NCI-H345 (cell line): ENCODE measurements at places on chromosomes 16 and 17.

DNA sequence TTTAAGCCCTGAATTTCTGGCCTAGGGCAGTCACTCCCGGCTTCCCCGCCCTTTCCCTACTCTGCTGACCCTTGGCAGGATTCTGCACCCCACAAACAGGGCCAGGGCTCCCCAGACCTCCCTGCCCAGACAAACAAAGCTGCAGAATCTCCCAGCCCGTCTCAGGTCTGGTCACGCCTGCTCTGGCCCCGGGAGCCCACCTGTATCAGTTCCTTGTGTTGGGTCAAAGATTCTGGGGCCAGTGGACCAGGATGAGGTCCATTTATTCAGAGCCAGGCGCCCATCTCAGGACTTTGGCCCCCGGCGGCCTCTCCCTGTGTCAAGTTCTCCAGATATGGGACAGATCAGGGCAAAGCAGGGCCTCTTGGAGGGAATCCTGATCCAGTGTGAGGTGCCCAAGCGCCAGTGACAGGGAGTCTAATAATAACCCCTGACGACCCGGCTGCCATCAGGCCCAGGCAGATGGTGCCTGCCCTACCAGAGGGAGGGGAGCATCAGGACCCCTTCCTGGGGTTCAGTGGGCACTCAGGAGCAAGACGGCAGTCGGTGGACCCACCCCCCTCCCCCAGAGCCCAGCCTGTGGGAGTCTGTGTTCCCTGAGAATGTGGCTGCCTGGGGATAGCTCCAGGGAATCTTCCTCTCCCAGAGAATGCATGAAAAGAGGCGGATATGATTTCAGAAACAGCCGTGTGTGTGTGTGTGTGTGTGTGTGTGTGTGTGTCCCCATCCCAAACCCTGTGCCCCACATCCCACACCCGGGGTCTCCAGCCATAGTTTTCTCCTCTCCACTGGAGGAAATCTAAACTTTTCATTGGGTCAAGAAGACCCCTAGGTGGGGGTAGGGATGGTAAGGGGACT lies 1.3 kb downstream of the TTYH2 start:
- DNase-seq, result no peak

- no peak for DNase-seq
Observed at GRCh38 chr16:57704011-57704904, 9.7 kb downstream of the DRC7 start.

- DNase-seq, result no peak
Observed at GRCh38 chr16:17548825-17549224, 78.1 kb upstream of the XYLT1 start.

GRCh38 chr17:57868007-57868909 lies 18.4 kb upstream of the MRPS23 start:
- DNase-seq, result no peak

DNA sequence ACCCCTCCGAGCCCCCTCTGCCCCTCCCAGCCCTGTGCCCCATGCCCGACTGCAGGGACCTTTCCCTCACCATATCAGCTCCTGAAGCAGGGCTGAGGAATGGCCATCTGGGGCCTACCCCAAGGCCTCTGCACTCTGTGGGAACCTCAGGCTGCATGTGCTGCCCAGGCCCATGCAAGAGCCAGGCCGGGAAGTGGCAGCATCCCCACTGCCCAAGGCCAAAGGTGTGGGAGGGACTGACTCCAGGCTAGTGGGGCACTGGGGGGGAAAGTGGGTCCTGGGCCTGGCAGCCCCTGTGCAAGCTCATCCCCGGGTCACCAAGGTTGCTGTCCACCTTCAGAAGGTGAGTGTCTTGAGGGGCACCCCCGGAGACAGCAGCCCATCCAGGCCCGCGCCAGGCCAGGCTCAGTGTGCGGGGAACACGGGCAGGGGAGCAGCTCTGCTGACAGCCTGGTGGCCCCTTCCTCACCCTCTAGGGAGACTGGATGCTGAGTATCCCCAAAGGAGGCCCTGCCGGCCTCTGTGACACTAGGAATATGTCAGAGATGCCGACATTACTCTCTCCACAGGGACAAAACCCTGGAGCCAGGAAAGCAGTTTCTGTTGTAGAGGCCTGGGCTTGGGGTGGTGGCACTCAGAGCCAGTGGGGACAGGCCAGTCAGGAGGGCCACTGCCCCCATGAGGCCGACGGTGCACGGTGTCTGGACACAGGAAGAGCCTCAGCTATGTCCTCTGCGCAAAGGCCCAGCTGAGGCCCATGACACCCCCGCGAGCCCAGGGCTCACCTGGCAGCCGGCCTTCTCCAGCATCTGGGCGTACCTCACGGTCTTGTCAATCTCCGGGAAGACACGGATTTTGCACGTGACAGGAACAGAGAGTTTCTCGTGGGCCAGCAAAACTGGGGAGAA lies 3.3 kb downstream of the DUS1L start:
- no peak for DNase-seq

DNA sequence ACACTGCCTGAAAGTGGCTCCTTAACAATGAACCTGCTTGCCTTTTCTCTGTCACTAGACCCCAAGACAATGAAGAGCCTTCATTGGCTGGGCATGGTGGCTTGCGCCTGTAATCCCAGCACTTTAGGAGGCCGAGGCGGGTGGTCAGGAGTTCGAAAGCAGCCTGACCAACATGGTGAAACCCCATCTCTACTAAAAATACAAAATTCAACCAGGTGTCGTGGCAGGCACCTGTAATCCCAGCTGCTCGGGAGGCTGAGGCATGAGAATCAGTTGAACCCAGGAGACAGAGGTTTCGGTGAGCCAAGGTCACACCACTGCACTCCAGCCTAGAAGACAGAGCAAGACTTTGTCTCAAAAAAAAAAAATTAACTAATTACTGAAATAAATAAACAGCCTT lies 45.3 kb upstream of the SEC14L1 start:
- DNase-seq, result no peak

GRCh38 chr16:62036101-62036801 lies at the start of gene CDH8:
Gene CDH8, minus strand, starts transcription at chr16:62036438. Its CDS starts 15,035 bp downstream, at chr16:62021403.
- no peak for DNase-seq

DNA sequence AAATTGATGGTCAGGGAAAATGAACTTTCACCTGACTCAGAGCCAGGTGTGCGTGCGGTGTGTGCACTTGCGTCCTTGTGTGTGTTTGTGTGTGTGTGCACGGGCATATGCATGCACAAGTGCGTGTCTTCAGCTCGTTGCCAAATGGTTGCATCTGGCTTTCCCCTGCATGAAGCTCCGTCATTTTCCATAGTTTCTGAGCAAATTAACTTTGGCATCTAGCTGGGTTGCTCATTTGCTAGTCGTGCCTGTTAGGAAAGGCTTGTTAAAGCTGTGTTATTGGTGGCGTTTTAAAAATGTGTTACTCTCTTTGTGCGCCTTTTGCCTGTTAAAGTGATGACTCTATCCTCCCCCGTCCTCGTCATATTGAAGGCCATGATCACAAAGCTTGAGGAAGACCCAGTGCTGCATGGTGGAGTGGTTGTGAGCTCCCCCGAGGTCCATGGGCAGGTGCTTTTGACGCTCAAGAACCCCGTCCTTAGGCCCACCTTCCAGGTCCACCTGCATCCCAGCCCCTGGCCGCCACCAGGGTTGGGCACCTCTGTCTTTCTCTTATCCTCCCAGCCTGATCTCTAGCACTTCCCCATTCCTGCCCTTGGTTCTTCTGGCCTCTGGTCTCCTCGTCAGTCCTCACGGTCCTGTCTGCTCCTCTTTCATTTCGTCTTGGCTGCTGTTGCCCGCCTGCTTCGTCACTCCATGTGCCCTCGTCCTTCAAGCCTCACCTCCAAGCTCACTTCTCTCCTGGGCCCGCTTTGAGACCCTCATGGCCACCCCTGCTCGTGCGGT lies 355.8 kb downstream of the SNX29 start:
- no peak for DNase-seq

DNA sequence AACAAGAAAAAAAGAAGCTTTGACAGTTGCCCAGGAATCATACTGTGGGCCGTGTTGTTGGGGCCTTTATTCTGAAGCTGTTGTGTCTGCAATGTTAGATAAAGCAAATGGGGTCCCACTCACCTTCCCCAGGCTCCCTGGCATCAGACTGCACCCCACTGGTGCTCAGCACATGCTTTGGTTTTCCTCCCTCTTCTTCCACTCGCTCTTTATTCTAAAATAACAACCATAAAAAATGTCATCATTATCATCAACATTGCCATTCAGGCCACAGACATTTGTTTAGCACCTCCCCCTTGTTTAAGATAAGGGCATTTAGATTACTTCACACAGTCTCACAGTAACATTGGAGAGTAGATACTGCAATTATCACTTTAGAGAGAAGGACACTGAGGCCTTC lies 8.2 kb downstream of the MYLK3 start:
- DNase-seq, result no peak

GRCh38 chr16:31196324-31197088 lies 6.1 kb downstream of the PYCARD start:
- DNase-seq, result no peak

GRCh38 chr17:40854175-40854814 lies 12.7 kb downstream of the KRT12 start:
- no peak for DNase-seq

- DNase-seq, result no peak
Observed at GRCh38 chr17:49495842-49496182, 719 bp downstream of the NGFR start.

GRCh38 chr16:30179931-30180330 lies 3.5 kb upstream of the CORO1A start:
- no peak for DNase-seq

GRCh38 chr16:56348168-56349085 lies 76.9 kb downstream of the AMFR start:
- no peak for DNase-seq

GRCh38 chr17:9226794-9227135 lies 205.5 kb downstream of the NTN1 start:
- DNase-seq, result no peak

DNA sequence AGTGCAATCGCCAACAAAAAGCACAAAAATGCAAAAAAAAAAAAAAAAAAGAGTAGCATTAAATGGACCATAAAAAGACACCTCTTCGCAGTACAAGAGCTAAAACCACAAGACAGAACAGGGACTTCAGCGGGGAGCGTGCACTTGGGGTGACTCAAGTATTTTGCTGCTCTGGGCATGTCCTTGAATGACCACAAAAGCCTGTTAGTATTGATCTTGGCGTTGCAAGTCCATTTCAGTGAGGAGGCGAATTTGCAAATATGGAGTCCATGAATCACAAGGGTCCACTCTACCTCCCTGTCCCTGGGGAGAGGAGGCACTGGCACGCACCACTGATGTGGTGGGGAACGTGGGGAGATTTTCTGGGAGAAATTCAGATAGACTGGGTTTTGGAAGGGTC lies 78.9 kb downstream of the CNGB1 start:
- no peak for DNase-seq

- DNase-seq, result no peak
Observed at GRCh38 chr17:34220752-34221395, 34.2 kb upstream of the CCL2 start.

DNA sequence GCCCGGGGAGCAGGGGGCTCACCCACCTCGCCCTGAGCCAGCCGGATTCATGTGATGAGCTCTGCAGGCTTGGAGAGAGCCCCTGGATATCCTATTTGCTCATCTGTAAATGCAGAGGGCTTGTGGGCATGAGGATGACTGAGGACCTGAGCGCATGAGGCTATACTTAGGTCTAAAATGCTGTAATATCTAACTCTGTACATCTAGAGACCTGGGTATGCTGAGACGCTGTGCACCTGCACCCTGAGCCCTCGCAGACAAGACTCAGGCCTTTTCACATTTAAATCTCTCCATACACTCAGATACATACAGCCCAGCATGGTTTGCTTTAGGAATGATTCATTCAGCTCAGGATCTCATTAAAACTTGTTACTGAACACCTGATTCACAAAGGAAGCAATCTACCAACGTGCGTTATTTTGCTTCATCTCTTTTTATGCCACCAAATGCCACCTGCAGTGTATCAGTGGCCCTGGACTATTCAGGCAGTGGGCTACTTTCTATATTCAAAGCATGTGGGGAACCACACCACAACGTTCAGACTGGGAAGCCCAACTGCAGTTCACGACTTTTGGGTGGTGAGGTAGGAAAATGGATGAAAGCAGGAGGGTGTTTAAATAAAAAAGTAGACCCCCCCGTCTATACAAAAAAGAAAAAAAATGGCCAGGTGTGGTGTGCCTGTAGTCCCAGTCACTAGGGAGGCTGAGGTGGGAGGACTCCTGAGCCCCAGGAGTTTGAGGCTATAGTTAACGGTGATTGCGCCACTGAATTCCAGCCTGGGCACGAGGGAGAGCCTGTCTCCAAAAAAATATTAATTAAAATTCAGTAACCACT lies 12.0 kb downstream of the USP7 start:
- DNase-seq, result no peak

GRCh38 chr17:17818088-17818526 lies 18.7 kb downstream of the SREBF1 start:
- no peak for DNase-seq

DNA sequence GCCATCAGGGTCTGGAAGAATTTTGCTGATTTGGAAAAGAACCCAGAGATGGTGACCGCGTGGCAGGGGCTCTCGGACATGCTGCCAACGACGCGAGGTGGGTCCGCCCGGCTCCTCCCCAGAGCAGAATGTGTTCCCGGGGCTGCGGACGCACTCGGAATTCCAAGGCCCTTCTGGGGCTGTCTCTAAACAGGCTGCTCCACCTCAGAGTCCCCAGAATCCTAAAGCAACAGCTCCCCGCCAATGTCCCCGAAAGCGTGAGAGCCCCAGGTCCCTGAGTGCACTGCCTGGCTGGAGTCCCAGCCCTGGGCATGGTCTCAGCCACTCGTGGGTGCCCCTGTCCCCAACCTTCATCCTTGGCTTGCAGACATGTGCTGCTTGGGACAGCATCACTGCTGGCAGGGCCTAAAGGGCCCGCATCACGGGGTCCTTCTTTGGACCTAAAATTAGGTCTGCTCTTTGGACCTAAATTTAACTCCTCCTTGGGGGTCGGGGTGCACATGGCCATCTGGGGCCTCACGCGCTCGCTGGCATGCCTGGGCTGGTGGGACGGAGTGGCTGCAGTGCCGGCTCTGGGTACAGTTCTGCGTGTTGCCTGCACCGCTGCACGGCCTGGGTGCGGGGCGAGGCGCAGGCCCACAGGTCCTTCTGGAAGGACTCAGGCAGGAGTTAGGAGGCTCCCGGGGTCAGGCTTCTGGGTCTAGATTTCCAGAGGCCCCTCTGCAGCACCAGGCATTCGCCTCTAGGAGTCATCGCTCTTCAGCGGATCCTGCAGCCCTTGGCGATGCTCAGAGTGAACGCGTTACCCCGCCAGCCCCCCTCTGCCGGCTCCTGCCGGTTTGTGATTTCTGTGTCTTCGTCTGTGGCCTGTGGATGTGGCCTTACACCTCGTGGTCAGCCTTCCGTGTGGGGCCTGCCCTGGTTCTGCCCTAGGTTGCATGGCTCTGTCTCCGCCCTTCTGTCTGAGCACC lies 41.9 kb upstream of the CHMP6 start:
- DNase-seq, result no peak

- DNase-seq, result peak; percentile 87
Observed at GRCh38 chr17:74059479-74060240, 143.8 kb upstream of the RPL38 start.

- no peak for DNase-seq
Observed at GRCh38 chr17:50884439-50885311, 18.5 kb upstream of the TOB1 start.

GRCh38 chr17:12592941-12593340 lies 72.7 kb upstream of the MYOCD start:
- no peak for DNase-seq
